ENCODE measurements at places on chromosomes 2 and 18.

DNA sequence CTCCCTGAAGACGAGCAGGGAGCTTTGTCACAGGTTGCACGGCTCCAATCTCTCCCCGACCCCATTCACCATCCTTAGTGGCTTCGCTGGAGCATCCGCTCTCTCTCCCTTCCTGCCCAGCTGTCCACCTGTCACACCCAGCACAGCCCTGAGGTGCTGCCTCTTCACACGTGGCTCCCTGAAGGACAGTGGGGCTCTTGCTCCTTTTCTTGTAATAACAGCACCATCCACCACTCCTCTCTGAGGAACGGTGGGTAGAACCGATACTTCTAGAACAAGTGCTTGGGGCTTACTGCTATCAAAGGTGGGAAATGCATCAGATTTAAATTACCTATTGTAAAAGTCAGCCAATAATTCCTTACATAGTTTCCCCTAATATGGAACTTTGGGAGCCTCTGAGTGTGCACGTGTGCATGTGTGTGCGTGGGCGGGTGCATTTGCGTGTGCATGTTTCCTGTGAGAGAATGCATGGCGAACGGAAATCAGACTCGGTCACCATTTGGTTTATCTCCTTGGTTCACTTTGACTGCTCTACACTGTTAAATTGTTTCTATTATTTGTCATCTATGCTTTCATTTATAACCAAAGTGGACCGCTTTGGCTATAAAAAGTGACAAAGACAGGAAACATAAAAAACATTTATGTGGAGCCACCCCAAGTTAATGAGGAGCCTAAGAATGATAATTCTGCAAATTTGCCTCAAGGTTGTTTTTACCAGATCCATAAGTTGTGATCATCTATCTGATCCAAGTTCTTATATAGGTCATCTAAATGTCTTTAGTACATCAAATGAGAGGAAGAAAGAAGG, 39.1 kb downstream of the KLHL29 start:
- no peak for DNase-seq

DNA sequence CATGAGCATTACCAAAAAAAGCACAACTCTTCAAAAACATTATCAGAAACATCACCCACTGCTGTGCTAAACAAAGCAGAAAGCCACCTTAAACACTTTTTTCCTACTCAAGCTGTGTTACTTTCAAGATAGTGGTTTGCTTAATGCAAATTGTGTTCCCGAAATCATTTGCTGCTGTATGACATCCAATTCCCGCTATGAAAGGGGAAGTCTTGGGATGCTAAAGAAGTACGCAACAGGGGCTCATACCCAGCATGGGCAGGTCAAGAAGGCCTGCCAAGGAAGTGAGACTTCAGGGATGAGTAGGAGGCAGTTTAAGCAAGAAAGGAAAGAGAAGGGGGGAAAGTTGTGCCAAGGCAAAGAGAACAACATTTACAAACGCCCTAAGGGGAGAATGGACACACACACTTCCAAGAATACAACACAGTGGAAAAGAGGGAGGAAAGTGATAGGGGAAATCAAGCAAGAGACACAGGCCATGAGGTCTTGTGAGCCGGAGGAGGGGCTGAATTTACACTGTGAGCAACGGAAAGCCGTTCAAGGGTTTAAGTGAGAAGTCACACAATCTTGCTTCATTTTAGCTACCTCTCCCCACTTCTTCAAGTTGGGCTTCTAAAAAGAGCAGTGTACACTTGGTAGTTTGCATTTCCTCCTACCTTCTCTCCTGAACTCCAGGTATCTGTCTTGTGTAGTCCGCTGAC, 4.0 kb downstream of the PTPN2 start:
- DNase-seq = no peak

DNA sequence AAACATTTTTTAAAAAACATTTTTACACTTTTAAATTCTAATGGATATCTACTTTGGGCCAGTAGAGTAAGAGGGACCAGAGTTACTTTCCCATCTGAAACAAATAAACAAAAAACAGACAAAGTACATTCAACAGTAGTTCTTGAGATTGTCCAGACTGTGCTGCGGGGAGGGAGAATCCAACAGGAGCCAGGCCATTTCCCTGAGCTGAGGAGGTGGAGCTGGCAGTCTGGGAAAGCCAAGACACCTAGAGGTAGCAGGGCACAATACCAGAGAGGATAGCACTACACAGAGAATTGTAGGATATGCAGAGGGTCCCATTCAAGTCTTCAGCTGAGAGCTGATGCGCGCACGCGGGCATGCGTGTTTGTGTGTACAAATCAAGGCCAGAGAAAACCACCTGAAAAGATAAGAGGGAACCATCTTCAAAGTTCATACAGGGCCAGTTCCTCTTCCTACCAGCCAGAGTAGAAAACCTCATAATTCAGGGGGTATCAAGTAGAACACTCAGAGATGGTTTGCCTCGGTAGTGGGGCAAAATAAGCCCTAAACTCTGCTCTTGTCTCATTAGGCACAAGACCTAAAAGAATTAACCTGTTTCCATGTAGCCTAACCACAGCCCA, 44.0 kb downstream of the PTRHD1 start:
- DNase-seq = no peak

GRCh38 chr2:71706836-71707235, 253.5 kb downstream of the DYSF start:
- no peak for DNase-seq

DNA sequence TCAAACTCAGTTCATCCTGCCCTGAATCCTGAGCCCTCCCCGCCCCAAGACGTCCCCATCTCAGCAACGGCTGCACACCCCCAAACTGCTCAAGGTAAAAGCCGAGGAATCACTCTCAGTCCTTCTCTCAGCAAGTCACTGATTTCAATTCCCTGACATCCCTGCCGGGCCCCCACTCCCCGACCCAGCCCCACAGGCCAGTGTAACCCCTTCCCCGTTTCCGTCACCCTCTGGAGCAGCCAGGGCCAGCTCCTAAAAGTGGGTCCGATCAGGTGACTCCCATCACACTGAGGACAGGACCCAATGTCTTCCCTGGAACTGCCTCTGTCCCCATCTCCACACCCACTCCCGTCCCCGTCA, 20.5 kb downstream of the SNORC start:
- no peak for DNase-seq
